Renal pelvis (tissue), 12 donors: ENCODE measurements at places on chromosomes 5 and 9.

- DNase-seq: no peak
Observed at GRCh38 chr5:144284036-144284435, 113.4 kb downstream of the KCTD16 start.

DNA sequence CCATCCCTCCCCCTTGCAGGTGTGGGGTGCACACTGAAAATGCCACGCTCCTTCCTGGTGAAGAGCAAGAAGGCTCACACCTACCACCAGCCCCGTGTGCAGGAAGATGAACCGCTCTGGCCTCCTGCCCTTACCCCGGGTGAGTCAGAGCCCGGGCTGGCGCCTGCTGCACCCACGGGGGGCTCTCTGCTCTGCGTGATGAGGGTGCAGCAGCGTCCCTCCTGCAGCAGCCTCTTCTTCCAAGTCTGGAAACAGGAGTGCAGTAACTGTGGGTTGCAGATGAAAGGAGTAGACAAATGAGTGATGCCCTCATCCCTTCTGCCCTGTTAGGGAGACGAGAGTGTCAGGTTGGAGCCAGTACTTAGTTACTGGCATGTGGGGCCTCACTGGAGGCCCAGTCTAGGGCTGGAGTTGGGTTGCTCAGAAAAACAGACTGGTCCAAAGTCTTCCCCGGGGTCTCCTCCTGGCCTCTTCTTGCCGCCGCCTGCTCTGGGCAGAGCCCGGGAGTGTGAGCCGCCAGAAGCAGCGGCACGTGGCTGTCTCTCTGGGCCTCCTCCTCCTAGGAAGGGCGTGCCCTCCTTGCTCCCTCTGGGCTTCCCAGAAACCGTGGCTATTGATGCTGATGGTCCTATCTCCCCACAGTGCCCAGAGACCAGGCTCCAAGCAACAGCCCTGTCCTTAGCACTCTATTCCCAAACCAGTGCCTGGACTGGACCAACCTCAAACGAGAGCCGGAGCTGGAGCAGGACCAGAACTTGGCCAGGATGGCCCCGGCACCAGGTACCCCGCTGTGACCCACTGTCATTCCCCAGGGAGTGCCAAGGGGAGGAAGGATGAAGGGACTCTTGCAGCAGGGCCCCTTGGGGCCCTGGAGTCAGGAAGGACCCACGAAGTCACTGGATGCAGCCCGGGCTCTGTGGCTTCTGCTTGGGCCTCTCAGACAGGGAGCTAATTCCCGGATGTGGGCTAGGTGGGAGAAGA is 8.4 kb downstream of the GFI1B start:
- DNase-seq: no peak

DNA sequence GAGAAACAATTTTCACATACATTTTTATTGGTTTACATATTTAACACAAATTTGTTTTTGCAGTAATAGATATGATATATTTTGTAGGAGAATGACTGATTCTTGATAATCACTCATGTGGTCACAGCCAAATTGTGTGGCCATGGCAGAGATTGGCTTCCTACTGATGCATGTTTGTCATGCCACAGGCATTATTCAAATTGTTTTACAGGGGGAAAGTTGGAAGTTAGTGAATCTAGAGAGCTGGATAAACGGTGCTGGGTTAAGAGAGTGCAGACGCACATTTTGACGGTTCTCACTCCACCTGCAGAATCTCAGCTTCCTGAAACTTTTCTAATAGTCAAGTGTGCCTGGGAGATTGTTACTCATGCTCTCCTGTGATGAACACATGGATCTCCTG is 91.1 kb upstream of the FBN2 start:
- no peak for DNase-seq

GRCh38 chr5:32709750-32710549 is 1.2 kb upstream of the NPR3 start:
- DNase-seq: peak; percentile 81

DNA sequence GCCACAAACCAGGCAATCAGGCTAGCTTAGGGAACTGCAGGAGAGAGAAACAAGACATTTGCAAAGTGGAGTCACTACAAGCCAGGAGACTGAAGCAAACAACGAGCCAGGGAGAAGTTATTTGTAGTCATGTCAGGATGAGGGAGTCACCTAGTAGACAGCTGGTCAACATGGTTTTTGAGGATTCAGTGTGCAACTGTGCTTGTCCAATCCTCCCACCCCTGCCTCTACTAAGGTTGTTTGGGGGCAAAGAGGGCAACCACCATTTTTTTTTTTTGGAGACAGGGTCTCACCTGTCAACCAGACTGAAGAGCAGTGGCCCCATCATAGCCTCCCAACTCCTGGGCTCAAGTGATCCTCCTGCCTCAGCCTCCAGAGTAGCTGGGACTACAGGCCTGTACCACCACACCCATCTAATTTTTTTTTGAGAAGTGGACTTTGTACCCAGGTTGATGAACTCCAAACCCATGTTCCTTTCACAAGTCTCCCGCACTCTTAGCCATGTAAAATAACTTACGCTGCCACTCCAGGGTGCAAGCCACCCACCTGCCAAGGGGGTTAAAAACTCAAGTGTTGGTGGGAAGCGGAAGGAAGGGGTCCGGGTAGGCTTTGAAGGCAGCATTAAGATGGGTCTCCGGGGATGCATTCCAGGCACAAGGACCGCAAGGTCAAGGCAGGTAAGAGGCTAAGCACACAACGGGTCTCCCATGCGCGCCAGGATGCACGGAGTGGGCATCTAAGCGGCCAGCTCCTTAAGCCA is 995 bp downstream of the RPL35 start:
- DNase-seq: no peak

GRCh38 chr9:106069241-106069640 is 374.9 kb downstream of the TMEM38B start:
- no peak for DNase-seq

- no peak for DNase-seq
Observed at GRCh38 chr5:39186289-39186688, 33.1 kb downstream of the FYB1 start.

GRCh38 chr9:7304627-7304995 is 495.0 kb downstream of the DMAC1 start:
- DNase-seq: no peak

- DNase-seq: peak; percentile 33
Observed at GRCh38 chr5:135398160-135398854, 724 bp downstream of the MACROH2A1 start.
